Neuronal stem cell (in vitro differentiated cells): ENCODE measurements at places on chromosomes 1 and 21.

GRCh38 chr1:6811583-6811982 is 26.3 kb downstream of the CAMTA1 start:
- no peaks in the 10 kb centered on the region for H3K4me1 ChIP-seq
- no peaks in the 10 kb centered on the region for H3K27me3 ChIP-seq
- DNase-seq: no peak
- no peak overlapping the region for H3K4me3 ChIP-seq
- peaks cover 8% of the 10 kb centered on the region for H3K36me3 ChIP-seq

- H3K4me1 ChIP-seq: peaks cover 8% of the 10 kb centered on the region
- DNase-seq: no peak
- no peak overlapping the region for H3K27ac ChIP-seq
- H3K4me3 ChIP-seq: no peak overlapping the region
- H3K27me3 ChIP-seq: no peaks in the 10 kb centered on the region
These were observed 58.5 kb downstream of the FGGY start for GRCh38 chr1:59355361-59355760.

GRCh38 chr1:99084562-99084961 is 79.9 kb upstream of the PLPPR5 start:
- H3K4me1 ChIP-seq: no peaks in the 10 kb centered on the region
- H3K27me3 ChIP-seq: no peaks in the 10 kb centered on the region
- DNase-seq: no peak
- no peak overlapping the region for H3K4me3 ChIP-seq
- no peak overlapping the region for H3K27ac ChIP-seq

GRCh38 chr1:153793973-153794615 is 18.9 kb downstream of the SLC27A3 start:
- no peak for DNase-seq
- H3K27me3 ChIP-seq: no peaks in the 10 kb centered on the region
- H3K27ac ChIP-seq: no peak overlapping the region
- peaks cover 28% of the 10 kb centered on the region for H3K36me3 ChIP-seq

DNA sequence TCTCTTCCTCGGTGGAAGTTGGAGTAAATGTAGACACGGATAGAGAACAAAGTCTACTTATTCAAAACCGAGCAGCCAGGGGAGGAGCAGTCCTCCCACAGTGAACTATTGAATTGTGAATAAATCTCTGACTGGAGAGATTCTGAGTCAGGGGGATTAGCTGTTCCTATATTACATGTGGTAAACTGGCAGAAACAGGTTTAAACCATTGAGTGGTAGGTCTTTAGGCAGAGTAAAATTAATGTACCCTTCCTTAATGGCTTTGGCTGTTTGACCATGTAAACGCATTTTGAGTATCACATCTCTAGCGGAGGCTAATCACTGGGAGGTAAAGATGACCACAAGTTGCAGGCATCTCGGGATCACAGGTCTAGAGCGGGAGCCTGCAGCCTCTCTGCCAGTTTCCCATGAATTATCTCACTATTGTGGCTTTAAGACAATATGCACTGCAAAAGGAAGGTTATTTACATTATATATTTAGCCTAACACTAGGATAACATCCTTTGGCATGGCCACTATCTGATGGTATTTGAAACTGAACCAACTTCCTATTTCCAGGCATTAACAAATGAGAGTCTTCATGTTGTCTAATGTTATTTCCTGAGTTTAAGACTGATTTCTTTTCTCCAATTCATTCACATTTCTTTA is 7.9 kb upstream of the DISC1 start:
- no peak overlapping the region for H3K27ac ChIP-seq
- no peaks in the 10 kb centered on the region for H3K36me3 ChIP-seq
- H3K4me3 ChIP-seq: no peak overlapping the region
- no peaks in the 10 kb centered on the region for H3K27me3 ChIP-seq
- no peak for DNase-seq
- peaks cover 2% of the 10 kb centered on the region for H3K4me1 ChIP-seq

GRCh38 chr1:227934476-227935313 is 13.0 kb downstream of the WNT9A start:
- no peaks in the 10 kb centered on the region for H3K27me3 ChIP-seq
- H3K27ac ChIP-seq: no peak overlapping the region
- no peaks in the 10 kb centered on the region for H3K4me1 ChIP-seq

DNA sequence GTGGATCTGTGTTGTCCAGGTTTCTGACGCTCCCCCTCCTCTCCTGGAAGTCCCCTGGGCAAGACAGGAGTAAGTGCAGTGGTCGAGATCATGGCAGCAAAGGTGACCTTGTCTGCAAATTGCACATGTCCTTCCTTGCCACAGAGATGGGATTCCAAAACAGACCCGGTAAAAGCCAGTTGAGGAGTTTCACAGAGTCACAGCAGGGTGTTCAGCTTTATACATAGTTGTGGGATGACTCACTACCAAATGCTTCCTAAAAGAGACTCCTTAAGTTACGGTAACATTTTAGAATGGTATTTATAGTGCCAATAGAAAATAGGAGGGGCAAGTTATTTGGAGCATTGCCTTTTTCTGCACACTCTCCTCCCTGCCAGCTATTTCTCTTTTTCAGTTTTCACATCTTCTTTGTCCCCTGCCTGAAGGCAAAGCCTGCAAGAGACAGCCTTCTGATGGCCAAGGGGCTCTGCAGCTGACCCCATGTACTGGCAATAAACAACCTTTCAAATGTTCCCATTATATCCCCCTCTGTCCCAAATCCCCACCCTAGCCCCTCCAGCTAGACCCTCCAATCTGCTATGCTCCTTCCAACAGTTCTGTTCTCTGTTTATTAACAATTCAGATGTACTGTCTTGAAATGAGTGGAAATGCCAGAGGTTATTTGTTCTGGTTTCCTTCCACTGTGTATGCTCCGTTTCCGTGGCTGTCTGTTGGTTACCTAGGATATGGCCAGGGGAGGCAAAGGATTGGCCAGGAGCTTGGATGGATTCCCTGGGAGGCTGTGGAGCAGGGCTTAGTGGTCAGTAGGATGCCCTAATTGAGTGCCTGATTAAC is 115.0 kb downstream of the TGFB2 start:
- no peaks in the 10 kb centered on the region for H3K36me3 ChIP-seq
- peak overlapping the region; percentile 40 for H3K27ac ChIP-seq
- H3K27me3 ChIP-seq: no peaks in the 10 kb centered on the region
- H3K4me1 ChIP-seq: peaks cover 39% of the 10 kb centered on the region
- peak; percentile 58 for DNase-seq

DNA sequence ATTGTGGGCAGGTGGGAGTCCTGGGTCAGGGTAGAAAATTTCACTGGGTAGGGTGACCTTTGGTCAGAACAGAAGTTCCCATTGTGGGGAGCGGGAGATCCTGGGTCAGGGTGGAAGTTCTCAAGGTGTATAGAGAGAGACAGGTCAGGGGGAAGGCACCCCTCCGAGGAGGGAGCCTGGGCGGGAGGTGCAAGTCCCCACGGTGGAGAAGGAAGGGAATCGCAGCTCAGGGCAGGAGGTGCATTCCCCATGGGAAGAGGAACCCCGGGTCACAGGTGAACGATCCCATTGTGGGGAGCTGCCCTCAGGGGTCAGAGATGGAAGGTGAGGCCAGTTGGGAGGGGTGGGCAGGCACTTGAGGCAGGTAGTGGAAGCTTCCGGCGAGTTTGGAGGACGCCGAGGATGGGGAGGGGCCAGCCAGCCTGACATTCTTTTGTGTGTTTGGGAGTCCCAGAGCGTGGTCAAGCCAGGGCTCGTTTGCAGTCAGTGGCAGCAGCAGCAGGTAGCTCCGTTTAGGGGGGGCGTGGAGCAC is 637 bp downstream of the LYPLA2 start:
- DNase-seq: no peak
- no peak overlapping the region for H3K27ac ChIP-seq
- no peaks in the 10 kb centered on the region for H3K27me3 ChIP-seq
- H3K36me3 ChIP-seq: peaks cover 58% of the 10 kb centered on the region
- peaks cover 5% of the 10 kb centered on the region for H3K4me1 ChIP-seq

GRCh38 chr1:115539736-115540135 is 102.0 kb upstream of the VANGL1 start:
- H3K4me3 ChIP-seq: no peak overlapping the region
- no peaks in the 10 kb centered on the region for H3K4me1 ChIP-seq
- DNase-seq: no peak

DNA sequence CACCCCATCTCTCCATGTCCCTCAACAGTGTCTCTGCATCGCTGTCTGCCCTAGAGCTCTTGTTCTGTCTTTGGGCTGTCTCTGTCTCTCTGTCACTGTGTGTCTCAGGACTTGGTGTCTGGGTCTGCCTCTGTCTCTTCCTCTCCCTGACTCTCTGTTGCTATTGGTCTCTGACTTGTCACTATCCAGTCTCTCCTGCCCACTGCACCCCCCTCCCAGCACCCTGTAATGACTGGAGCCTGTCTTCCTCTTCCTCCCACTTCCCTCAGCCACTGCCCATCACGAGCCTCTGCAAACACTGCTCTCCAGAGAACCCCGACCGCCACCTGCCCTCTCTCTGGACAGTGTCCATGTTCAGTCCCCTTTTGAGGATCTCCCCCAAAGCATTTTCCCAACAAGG is 12.1 kb downstream of the PEAR1 start:
- no peaks in the 10 kb centered on the region for H3K27me3 ChIP-seq
- DNase-seq: no peak
- no peaks in the 10 kb centered on the region for H3K36me3 ChIP-seq
- no peak overlapping the region for H3K27ac ChIP-seq
- peaks cover 8% of the 10 kb centered on the region for H3K4me1 ChIP-seq
- H3K4me3 ChIP-seq: no peak overlapping the region

GRCh38 chr21:28817871-28818270 is 174.8 kb downstream of the LTN1 start:
- H3K27ac ChIP-seq: no peak overlapping the region
- H3K36me3 ChIP-seq: no peaks in the 10 kb centered on the region
- DNase-seq: no peak
- no peak overlapping the region for H3K4me3 ChIP-seq
